ENCODE measurements at places on chromosomes 1 and 21. TPM values are rescaled to one million over a fixed set of nuclear protein-coding genes. Genes with fewer than 3 reads are reported as not detected.

CD84 gene
- not detected for total RNA-seq

GBP6 gene
- total RNA-seq: 75.2 TPM

KCNE1 gene
- not detected for total RNA-seq

IGSF9 gene
- total RNA-seq: 44.1 TPM

SH2D5 gene
- total RNA-seq: 15.4 TPM

KRTAP15-1 gene
- not detected for total RNA-seq

CAMK1G gene
- not detected for total RNA-seq

SMIM12 gene
- 37.5 TPM for total RNA-seq

Data from airway epithelial cell (primary cell).